ENCODE measurements at places on chromosomes 7 and 10.

GRCh38 chr7:47788083-47788482 lies 160.2 kb downstream of the PKD1L1 start:
- DNase-seq = no peak

- no peak for DNase-seq
These were observed 601.4 kb upstream of the MGMT start for GRCh38 chr10:128865436-128866195.

- no peak for DNase-seq
These were observed 765 bp downstream of the CCAR1 start for GRCh38 chr10:68721673-68722335.

DNA sequence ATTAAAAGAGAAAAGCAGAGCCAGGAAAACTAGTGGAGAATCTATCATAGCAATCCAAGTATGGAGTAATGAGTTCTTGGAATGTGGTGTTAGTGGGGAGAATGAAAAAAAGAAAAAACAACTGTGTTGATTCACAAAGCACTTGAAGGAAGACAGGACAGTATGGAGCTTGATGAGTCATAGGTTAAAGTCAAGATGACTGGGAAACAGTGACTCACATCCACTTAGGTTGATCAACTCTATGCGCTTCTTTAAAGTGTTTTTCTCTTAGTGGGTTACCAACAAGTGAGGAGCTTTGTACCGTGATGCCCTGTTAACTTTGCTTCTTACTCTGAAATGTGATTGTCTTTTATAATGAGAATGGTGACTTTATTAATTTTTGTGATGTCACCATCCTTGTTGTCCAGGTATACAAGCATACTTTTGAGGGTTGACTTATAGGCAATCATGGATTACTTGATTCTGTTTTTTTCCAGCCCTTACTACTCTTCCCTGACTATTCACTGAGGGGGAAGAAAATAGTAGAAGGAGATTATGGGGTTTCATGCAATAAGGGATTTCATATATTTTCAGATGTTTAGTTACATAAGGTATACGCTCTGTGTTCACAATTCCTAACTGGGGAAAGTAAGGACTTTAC lies 32.1 kb upstream of the MDFIC start:
- DNase-seq = no peak

All from CMK (cell line).